ENCODE measurements at places on chromosomes 3 and 15.

GRCh38 chr3:181739628-181740027, 27.9 kb downstream of the SOX2 start:
- DNase-seq: no peak

DNA sequence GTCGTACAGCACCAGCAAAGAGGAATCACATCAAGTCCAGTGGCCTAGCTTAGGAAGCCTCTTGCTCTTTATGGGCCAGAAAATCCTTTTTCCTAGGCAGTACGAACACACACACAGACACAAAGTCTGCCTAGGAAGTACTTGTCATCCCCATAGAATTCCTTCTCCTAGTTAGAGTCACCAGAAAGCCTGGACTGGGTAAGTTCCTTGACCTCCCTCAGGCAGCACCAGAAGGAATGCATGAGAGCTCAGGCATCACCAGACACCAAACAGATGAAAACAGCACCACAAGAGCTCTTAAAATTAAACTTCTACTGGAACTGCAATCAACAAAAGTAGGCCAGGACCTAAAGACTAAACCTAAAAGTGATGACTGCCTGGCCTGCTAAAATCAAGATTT, 192.9 kb upstream of the CCDC54 start:
- no peak for DNase-seq

- DNase-seq: no peak
These were observed 4.9 kb downstream of the MON1A start for GRCh38 chr3:49924683-49925082.

- no peak for DNase-seq
These were observed 869.4 kb downstream of the NAALADL2 start for GRCh38 chr3:175728566-175728965.

- DNase-seq: no peak
These were observed 19.9 kb upstream of the VPS39 start for GRCh38 chr15:42228036-42228435.

GRCh38 chr3:187066228-187066995, 72.9 kb downstream of the RPL39L start:
- peak; percentile 62 for DNase-seq

DNA sequence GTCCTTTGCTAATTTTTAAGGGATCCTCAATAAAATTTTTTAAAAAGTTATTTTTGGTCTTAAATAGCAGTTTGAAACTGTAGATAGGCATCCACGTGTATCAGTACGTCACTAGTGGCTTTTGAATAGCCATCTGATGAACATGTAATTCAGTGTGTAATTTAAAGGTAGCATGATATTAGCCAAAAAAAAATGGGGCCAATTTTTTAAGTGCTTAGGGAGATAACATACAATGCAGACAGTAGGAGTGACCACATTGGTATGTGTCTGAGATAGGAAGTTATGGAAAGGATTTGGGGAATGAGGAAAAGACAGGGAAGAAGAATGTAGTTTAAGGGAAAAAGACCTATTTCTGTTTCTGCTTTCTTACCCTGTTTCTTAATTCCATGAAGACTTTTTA, 2.5 kb downstream of the AP4E1 start:
- no peak for DNase-seq

GRCh38 chr3:70120357-70120966, 120.9 kb downstream of the SAMMSON start:
- DNase-seq: peak; percentile 67

- DNase-seq: no peak
These were observed 129.0 kb upstream of the PRICKLE2 start for GRCh38 chr3:64354221-64354620.

DNA sequence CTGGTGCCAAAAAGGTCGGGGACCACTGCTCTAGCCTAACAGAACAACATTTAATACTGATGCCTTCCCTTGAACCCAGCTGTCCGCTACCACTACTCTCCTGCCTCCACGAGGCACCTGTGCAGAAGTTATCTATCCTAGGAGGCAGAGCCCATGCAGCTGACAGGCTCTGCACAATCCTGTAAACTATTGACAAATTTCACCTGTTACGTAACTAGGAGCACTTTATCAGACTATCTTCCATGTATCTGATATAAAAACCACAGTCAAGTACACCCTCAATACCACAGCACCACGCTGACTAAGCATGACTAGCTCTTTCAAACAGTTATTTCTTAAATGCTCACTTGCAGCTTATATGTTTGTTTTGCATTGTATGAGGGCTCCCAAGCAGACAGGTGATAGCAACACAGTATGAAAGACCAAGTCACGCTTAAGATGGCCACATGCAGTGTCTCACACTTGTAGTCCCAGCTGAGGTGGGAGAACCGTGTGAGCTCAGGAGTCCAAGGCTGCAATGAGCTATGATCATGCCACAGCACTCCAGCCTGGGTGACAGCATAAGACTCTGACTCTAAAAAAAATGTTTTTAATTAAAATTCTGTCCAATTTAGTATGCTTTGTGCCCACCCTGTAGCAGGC, 4.5 kb upstream of the IL17RC start:
- DNase-seq: peak; percentile 45

DNA sequence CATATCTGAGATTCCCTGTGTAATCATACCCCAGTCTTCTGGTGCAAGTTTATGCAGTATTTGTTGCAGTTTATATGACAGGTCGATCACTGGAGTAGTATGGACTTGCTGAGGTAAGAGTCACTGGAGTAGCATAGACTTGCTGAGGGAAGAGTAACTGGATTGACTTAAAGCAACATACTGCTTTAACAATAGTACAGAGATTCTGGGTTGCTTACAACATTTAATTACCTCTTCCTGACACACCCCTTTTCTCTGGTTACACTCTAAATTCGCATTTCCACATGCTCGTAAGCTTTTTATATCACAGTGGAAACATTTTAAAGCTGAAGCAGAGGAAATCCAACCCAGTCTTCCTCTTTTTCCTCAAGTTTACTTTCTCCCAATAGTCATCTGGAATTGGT, 11.8 kb downstream of the AAGAB start:
- no peak for DNase-seq

GRCh38 chr3:20701641-20702040, 515.6 kb upstream of the SGO1 start:
- no peak for DNase-seq

DNA sequence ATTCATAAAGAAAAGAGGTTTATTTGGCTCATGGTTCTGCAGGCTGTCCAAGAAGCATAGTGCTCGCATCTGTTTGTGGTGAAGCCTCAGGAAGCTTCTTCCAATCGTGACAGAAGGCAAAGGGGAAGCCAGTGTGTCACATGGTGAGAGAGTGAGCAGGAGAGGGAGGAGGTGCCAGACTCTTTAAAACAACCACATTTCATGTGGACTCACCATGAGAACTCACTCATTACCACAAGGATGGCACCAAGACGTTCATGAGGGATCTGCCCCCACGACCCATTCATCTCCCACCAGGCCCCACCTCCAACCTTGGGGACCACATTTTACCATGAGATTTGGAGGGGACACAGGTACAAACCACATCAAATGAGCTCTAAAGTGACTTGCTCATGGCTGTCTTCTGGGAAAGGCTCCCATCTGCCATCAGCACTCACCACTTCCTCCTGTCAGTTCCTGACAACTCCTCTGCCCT, 327.3 kb upstream of the TLE3 start:
- peak; percentile 18 for DNase-seq

DNA sequence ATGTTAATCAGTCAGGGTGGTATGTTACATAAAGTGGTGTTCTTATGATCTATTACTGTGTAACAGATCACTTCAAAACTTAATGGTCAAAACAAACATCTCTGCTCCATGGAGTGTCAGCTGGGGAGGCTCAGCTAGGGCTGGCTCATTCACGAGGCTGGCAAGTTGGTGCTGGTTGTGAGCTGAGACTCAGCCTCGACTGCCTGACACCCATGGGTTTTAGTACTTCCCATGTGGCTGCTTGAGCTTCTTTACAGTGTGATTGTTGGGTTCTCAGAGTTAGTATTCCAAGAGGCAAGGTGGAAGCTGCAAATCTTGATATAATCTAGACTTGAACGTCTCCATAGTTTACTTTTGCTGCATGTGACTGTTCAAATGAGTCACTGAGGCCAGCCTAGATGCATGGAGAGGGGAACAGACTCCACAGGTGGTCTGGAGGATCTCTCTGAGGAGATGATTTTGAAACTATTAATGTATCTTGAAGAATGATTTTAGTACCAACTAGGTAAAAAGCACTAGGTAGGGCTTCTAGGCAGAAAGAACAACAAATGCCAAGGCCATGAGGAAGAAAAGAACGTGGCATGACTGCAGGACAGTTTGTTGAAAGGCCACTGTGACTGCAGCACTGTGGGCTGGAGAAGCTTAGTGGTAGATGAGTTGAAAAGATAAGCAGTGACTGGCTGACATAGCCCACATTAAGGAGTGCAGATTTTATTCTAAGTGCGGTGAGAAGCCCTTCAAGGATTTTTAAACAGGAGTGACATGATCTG, 281.1 kb upstream of the PROK2 start:
- no peak for DNase-seq

DNA sequence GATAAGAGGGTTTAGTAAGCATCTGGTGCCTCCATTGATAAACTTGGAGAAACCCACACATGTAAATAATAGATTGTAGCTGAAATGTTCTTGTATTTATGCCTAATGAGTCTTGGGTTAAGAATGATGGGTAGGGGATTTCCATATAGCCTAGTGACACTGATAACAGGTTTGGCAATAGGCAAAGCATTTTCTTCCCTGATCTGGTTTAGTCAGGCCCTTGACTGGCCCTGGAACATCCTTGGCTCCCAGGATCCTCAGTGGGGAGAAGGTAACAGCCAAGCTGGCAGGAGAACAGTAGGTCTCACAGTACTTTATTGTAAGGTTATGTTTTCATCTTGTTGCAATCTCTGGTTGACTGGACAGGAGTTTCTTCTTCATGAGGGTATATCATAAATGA, 228.4 kb downstream of the DIPK2A start:
- DNase-seq: no peak

DNA sequence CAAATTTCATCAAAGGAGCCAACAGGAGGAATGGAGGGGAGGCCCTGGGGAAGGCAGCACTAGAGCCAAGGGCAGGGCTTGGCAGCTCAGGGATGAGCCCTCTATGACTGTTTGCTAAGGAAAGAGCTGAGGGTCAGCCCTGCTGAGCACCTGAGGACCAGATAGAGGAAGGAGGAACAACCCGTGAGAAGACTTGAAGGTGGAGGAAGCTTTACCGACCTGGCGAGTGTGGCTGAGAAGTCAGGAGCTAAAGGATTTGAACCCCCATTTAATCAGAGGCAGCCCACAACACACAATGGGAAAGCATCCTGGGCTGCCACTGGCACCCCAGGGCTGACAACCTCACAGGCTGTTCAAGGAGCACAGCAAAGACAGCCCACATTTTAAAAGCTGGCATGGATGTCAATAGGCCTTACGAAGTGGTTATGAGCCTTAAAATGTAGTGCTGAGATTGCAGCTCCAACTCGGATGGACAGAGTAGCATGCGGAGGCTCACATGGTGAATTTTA, 20.7 kb upstream of the LRRC2 start:
- no peak for DNase-seq

DNA sequence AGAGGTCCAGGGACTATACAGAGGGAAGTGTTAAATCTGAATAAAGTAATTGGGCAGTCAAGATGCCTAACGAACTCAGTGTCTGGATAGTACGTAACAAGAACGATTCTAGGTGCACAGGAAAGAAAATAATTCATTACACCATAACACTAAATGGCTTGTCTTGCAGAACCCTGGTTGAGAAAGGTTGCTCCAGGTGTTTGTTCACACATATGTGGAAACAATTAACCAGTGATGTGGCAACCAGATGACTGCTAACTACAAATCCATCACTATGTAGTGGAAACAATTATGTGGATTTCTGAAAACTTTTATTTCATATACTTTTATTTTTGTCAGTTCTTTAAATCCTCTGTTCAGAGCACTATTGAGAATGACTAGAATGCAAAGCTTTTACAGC, 10.4 kb upstream of the HDC start:
- DNase-seq: no peak

- DNase-seq: no peak
These were observed 97.8 kb upstream of the MEF2A start for GRCh38 chr15:99467853-99468464.

Measured in stimulated activated CD4-positive, alpha-beta T cell treated with anti-CD3 and anti-CD28 coated beads, Interleukin-4, amount 100 ng/mL, for 24 hours (primary cell).